ENCODE measurements at places on chromosomes 1 and 21.

DNA sequence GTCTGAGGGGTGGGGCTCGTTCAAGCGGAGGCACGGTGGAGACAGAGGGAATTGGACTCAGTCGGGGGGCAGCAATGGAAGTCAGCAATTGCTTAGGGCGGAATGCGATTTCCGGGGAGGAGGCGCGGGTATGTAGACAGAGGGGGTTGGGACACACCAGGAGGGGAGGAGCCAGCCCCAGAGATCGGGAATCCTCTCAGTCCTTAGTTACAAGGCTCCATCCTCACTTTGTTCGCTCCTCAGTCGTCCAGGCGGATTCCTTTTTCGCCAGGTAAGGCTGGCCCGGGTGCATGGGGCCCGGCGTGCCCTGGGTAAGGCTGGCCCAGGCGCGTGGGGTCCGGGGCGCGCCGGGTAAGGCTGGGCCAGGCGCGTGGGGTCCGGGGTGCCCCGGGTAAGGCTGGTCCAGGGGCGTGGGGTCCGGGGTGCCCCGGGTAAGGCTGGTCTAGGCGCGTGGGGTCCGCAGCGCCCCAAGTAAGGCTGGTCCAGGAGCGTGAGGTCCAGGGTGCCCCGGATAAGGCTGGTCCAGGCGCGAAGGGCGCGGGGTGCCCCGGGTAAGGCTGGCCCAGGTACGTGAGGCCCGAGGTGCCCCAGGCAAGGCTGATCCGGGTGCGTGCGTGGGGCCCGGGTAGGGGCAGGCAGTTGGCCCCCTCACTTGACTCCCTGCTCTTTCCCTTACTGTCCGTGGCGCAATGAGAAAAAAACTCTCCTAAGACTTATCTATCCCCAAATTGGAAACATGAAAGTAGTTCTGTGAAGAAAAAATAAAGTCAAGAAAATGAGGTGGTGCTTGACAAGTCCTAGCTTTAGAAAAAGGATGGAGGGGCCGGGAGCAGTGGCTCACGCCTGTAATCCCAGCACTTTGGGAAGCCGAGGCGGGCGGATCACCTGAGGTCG, at the start of gene L1TD1:
TSS of gene L1TD1 (plus strand) at position 199 of the 894 bp plus-strand sequence. CDS start 11,780 bp downstream, outside the sequence.
- DNase-seq, result no peak

- DNase-seq, result no peak
Measured at GRCh38 chr1:84853741-84854721, 39.0 kb downstream of the LPAR3 start.

DNA sequence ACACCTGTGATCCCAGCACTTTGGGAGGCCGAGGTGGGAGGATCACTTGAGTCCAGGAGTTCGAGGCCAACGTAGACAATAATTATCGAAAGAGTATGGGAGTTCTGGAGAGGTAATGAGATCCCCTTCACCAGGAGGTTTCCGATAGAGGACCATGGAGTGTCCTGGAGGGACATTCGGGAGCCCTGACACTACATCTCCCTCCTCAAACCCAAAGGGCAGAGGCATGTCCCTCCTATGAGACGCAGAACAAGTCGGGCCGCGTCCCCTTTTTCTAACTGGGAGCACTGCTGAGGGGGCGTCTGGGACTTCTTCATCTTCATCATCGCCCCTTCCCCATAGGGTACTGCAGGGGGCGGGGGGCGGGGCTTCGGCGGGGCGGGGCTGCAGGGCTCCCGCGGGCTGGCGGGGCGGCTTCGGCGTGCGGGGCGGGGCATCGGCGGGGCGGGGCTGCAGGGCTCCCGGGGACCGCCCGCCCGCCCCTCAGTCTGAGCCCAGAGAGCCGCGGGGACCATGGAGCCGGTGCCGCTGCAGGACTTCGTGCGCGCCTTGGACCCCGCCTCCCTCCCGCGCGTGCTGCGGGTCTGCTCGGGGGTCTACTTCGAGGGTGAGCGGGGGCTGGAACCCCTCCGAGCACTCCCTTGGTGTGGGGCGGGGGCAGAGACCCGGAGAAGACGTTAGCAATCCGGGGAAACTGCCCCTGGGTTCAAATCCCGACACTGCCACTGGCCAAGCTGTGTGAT, at the start of gene THEMIS2:
TSS of gene THEMIS2 (plus strand) at position 486 of the 743 bp plus-strand sequence. CDS start at position 514, 28 bp downstream.
- DNase-seq, result no peak

GRCh38 chr1:155160128-155160527, 13.0 kb downstream of the KRTCAP2 start:
- DNase-seq, result no peak

GRCh38 chr1:156931974-156932710, 11.7 kb downstream of the LRRC71 start:
- no peak for DNase-seq

DNA sequence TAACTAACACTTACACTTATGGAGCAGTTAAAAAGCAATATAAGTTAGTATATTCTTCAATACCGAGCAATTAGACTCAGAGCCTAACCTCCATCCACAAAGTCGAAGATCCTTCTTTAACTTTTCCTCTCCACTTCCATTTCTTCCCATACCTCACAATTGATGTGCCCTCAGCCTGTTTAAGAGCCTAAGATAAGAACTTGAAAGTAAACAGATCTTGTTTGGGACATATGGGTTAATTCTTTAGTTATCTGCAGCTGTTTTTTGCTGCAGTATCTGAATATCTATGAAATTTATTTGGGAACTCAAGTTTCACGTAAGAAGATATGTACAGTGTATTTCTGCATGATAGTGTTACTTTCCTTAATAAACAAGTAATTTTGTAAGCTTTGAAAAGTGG, 51.5 kb downstream of the MIGA1 start:
- no peak for DNase-seq

- no peak for DNase-seq
Measured at GRCh38 chr1:245039196-245039595, 115.6 kb upstream of the KIF26B start.

DNA sequence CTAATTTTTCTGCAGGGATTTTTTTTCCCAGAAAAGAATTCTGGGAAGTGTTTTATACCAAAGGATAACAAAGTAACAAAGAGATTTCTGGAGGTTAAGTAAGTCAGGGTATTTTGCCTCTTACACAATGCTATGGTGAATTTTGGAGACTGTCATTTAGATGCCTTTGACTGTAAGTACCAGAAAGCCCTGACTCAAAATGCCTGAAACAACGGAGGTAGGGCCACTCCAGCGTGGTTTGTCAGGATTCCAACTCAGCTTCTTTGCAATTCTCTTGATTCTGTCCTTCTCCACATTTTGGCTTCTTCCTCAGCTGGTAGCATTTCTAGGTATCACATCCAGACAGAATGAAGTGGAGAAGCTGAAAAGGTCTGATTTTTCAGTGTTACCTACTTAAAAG, 106.5 kb downstream of the UCHL5 start:
- no peak for DNase-seq

- no peak for DNase-seq
Measured at GRCh38 chr1:1196431-1197187, 9.8 kb downstream of the TNFRSF18 start.

DNA sequence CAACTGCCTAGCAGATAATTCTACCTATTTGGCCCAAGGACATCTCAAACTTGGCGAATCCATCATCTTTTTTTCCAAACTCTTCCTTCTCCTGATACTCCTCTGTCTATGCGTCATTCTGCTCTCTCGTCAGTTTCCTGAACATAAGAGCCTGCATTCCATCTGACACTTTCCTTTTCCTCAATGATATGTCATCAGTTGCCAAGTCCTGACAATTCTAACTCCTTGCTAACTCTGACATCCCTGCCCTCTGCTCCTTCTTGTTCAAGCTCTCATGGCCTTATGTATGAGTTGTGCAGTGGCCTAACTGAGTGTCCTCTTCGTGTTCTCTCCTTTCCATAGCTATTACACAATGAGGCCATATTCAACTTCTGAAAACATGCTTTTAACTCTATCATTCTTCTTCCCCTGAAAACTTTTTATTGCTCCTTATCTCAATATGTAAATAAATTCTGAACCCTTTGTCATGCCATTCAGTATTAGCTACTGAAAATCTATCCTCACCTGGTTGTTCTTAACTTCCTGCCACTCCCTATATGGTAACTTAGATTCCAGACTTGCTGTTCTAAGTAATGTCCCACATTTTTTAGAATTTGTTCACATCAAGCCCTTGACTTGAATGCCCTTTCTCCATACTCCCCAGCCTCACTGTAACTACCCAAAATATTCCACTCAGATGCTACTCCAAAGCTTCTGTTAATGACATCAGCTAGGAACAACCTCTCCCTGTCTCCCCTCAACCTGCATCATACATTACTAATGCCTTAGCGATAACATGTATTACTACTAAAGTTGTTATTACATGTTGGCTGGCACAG, 11.5 kb downstream of the PALMD start:
- no peak for DNase-seq

GRCh38 chr21:28337315-28337714, 655.4 kb downstream of the LTN1 start:
- no peak for DNase-seq

DNA sequence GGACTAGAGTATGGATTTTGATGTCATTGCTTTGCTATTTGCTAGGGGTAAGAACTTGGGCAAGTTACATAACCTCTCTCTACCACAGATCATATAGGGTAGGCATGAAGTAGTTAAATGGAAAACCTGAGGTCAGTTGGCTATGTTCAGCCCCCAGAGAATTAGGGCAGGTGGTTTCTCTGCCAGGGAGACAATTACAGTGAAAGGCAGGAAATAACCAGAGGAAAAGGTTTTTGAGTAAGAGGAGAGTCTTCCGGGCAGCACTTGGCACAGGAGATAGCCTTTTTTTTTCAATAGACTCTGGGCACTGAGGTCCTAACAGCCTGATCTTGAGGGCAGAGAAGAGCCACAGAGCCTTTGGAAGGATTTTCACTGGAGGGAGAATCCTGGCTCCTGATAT, 16.7 kb upstream of the SERBP1 start:
- no peak for DNase-seq

DNA sequence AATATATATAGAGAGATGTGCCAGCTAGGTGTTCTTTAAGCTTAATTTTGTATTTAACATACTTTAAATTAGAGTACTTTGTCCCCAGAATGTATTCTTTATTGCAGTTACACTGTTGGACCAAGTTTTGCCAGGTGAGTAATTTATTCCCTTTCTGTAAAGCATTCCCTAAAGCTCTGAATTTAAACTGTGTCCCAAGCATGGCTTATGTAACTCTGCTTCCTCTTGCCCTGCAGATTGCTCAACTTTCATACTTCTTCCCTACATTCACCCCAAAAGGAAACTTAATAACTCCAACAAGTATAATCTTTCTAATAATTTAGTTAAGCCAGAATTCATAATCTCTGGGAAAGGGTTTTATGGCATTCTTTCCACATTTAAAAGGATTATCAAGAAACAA, 5.6 kb downstream of the LYPLAL1 start:
- no peak for DNase-seq

DNA sequence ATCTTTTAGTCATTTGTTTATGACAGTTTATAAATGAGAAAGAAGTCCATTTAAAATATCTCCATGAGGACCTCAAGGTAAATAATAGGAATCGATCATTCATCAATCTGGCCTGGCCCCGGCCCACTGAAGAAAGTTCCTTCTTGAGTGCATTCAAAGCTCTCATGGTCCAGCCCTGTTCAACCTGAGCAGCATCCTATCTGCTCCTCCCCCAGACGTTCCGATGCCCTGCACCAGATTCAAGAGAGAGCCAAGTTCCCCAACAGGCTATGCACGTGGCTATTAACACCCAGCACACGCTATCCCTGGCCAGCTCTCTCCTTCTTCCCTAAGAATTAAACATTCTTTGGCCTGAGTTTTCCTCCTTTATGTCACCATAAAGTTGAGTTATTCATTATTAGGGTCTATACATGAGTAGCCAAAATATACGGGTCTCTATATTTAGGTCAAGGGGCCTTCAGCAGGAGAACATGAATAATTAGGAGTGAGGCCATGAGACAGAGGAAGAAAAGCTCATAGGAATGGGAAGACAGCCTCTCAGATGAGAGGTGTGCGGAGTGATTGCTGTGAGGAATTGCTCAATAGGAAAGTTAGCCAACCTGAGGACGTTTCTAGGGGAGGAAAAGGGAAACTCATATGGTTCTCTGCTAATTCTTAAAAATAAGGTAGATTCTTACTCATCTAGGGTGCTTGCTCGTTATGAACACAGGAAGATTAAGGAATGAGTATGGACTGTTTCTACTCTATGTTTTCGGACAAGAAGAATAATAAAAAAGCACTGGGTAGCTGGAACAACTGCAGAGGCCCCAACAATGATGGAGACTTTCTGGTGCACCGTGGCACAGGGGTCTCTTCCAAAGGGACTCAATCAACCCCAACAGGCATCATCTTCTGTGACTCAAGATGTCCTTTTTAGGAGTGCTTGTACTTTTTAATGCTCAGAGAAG, 23.6 kb downstream of the RUNX1 start:
- no peak for DNase-seq

GRCh38 chr1:7388141-7388487, 383.0 kb upstream of the VAMP3 start:
- no peak for DNase-seq

DNA sequence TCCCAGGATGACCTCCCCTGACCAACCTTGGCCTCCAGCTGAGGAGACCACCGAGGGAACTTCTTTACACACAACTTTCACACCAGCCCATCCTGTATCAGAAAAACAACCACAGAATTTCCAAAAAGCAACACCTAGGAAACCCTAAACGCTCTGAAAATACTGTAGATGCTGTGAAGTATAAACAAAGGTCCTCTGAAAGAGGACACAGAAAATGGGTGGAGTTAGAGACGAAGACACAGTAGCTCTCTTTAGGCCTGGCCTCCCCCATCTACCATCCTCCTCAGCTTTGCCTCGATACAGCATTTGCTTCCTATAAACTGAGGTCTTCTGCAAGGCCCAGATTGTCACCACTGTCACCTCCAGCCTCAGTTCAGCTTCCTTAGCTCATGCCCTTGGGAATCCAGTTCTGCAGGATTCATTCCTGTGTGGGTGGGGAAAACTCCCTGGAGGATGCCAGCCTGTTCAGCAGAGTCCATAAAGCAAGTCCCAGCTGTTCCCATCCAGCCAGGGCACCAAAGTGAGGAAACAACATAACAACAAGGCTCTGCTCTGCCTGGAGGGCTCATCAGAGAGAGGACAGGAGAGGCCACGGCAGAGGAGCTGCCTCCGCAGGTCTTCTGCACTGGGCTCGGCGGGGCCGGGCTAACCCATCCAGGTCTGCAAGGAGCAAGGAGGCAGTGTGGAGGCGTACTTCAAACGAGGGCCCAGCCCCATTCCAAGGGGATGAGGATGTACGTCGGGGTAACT, 15.0 kb downstream of the PIK3C2B start:
- no peak for DNase-seq

DNA sequence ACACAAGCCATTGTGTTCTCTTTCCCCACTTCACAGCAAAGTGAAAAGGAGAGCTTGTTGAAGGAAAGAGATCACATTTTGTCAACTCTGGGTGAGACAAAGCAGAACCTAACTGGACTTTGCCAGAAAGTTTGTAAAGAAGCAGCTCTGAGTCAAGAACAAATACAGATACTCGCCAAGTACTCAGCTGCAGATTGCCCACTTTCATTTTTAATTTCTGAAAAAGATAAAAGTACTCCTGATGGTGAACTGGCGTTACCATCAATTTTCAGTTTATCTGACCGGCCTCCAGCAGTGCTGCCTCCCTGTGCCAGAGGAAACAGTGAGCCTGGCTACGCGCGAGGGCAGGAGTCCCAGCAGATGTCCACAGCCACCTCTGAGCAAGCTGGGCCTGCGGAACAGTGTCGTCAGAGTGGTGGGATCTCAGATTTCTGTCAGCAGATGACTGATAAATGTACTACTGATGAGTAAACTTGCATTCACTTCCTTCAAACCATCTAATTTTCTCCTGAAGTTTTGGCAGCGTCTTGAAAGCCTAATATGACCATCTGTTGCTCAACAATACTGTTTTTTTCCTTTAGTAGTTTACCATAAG, 43.7 kb downstream of the BACH1 start:
- DNase-seq, result no peak

GRCh38 chr1:2471587-2472001, 4.5 kb upstream of the PLCH2 start:
- no peak for DNase-seq

- DNase-seq, result no peak
Measured at GRCh38 chr1:54978528-54979326, 1.7 kb upstream of the TMEM61 start.
